HFFc6 (cell line): ENCODE measurements at places on chromosomes 13 and 19.

- peak; percentile 22 for DNase-seq
Measured at GRCh38 chr13:97911311-97912138, 42.0 kb upstream of the IPO5 start.

DNA sequence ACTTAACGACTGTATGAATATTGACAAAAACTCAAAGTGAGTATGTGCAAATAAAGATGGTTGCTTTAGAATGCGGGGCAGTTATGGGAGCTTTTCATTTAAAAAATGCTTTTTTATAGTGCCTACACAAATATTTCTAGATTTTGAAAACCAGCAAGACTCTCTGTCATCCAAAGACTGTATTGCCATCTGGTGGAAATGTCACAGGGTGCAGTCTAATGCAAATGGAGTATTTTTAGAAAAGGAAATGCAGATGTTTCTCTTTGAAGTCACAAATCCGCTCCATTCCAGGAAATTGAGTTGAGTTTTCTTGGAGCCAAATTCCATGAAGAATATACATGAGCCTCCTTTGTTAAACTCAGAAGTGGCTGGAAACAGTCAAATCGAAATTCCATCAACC is 2.3 kb upstream of the C1QTNF9B start:
- DNase-seq: peak; percentile 67

DNA sequence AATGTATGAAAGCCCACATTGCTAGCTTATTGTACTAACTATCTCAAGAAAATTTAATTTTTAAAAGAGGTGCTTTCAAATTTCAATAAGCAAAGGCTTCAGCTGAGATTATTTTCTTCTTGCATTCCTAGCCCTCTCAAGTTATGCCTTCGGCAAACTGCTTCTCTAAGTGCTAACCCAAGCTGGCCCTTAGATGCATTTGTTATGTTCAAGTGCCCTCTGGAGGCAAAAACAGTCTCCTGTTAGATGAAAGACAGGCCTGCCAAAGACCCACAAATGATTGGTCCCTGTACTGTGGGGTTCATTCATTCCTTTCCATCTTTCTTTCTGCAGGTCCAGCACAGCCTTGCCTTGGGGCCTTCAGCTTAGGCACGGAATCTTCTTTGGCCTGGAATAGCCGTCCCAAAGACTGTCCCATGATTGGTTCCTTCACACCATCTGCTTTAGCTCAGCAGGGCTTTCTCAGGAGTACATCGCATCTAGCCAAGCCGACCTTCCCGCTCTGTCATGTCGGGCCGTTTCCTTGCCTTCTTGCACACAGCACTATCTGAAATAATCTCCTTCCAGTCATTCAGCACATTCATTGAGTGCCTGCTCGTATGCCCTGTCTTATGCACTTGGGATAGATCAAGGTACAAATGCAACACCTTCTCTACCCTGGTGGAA is 26.4 kb upstream of the TPTE2 start:
- peak; percentile 77 for DNase-seq

GRCh38 chr19:47158879-47159503 is 28.4 kb downstream of the SAE1 start:
- DNase-seq: no peak

DNA sequence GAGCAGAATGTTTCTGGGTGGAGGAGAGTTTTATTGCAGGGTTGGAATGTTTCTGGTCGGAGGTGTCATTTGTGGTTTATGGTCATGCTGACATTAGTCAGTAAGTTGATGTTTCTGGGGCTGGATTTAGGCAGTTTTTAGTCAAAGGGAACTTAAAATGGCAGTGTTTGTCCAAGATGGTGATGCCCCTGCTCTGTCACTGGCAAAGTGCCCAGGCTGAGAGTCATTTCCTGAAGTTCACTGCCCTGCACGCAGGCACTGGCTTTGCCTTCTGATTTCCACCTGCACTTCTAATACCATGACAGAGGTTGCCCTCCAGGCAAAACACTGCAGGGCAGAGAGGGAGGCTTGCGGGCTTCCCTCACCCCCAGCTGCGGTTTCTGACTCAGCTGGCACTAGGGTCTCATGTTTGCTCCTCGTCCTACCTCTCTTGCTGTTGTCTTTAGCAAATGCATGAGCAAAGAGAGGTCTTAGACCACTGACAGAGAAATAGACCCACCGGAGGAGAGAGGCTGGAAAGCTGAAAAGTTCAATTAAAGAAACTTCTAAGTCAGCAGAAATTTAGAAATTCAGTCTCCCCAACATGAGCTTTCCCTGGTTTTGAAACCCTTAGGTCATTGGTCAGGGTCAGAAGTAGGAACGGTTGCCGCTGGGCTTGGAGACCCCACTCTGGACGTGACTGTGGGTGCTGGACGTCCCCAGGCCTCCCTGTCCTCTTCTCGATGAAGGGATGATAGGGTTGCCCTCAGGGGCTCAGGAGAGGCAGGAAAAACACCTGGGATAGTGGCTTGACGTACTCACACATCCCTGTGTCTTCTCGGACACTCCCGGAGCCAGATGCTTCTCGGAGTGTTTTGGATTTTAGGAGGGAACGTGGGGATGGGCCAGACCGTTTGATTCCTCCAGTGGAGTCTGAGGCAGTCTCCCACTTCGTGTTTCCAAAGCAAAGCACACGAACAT is 26.3 kb downstream of the TMEM255B start:
- DNase-seq: peak; percentile 97
